ENCODE measurements at places on chromosomes 4 and X. TPM values are rescaled to one million over a fixed set of nuclear protein-coding genes. Genes with fewer than 3 reads are reported as not detected.

TCP11X2 gene
- 2.2 TPM for polyA plus RNA-seq

GRCh38 chr4:78766026-78766425 lies 10.1 kb upstream of the BMP2K start:
- no peak for DNase-seq

SYP gene
- polyA plus RNA-seq = 2.4 TPM

SEPTIN6 gene
- polyA plus RNA-seq = 69.9 TPM

DNA sequence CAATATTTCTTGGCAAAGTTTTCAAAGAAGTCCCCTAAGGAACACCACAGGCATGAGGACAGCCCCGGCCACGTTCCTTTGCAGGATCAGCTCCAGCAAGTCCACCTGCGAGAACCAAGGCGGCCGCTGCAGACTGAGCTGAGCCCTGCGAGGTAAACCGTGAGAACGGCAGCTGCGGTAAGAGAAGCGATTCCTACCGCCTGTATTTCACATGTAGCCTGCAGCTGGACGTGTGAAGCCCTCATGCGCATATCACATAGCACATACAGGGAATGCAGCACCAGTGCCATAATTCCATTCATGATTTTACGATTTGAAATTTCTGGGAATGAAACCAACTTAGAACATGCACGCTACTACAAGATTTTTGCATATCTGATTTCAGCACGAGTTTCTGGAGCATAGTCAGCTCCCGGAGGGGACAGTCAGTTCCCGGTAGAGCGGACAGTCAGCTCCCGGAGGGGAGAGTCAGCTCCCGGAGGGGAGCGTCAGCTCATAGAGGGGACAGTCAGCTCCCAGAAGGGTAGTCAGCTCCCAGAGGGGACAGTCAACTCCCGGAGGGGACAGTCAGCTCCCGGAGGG lies 41.7 kb downstream of the FGFRL1 start:
- DNase-seq = no peak

GRCh38 chr4:20046179-20046578 lies 205.5 kb upstream of the SLIT2 start:
- DNase-seq = no peak

GRCh38 chr4:167183036-167183435 lies 51.3 kb downstream of the SPOCK3 start:
- no peak for DNase-seq

DNA sequence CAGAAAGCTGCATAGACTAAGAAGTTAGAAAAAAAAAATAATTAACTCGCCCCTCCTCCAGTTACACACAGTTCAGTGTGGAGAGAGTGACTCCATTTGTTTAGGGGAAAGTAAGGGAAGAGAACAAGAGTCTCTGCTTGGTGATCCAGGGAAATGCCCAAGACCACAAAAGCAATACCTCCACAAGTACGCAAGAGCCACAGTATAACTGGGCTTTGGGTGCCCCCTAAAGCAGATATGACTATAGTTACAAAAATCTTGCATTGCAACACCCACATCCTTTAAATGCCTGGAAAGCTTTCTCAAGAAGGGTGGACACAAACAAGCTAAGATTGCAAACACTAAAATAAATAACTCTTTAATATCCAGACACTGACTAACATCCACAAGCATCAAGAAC lies 164.2 kb upstream of the NRK start:
- no peak for DNase-seq

HERC5 gene
- 6.0 TPM for polyA plus RNA-seq

GRCh38 chr4:7821245-7822136 lies 118.2 kb downstream of the AFAP1 start:
- DNase-seq = no peak

DNA sequence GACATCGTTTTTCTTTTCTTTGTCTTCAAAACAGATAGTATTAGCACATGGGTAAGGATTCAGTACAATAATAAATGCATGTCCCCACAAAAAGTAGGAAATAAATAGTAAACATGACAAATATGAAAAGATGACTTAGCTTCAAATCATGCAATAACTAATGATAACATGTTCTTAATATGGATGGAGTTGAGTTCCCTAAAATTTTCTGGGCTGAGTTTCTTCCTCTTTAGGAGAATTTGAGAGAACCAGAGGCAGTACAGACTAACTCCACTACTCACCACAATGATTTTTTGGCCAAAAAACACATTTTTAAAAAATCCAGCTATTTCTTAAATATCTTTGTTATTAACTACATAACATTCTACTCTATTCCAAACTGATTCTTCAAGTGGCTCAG lies 432.3 kb upstream of the HS3ST1 start:
- DNase-seq = no peak

DNA sequence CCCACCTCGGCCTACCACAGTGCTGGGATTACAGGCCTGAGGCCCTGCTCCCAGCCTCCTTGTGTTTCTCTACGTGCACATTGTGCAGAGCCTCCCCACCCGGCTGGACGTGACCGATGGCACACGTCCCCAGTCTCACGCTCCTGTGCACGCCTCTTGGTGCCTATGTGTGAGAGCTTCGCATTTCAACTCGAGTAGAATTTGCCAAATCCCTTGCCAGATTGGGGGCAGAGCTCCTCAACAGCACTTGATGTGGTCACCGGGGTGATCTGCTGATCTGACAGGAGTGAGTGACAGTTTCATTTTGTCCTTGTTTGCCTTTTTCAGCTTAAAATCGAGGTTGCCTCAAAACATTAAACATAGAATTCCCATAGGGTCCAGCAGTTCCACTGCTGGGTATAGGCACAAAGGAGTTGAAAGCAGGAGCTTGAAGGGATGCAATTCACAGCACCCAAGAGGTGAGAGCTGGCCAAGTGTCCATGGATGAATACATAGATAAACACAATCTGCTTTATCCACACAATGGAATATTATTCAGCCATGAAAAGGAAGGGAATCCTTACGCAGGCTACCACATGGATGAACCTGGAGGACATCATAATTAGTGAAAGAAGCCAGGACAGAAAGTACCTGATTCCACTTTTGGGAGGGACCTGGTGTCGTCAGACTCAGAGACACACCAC lies 17.6 kb downstream of the TMEM187 start:
- no peak for DNase-seq

DNA sequence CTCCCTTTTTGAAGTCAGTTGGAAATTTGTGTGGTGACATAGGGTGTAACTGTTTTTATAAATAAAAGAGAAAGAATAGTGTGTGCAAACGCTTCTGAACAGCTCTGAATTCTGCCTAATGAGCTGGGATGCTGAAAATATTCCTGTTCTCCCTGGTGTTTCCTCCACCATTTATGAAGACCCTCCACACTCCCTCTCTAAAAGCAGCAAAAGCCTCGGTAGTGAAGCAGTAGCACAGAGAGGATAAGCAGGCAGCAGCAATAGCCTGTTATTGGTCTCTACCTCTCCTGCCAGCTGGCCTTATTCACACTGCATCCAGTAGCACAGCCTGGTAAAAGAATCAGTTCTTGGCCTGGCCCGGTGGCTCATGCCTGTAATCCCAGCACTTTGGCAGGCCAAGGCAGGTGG lies 406.1 kb downstream of the IQCM start:
- no peak for DNase-seq

- no peak for DNase-seq
These were observed 33.2 kb upstream of the PLAC1 start for GRCh38 chrX:134691453-134691852.

GRCh38 chr4:148164557-148164956 lies 277.7 kb downstream of the NR3C2 start:
- peak; percentile 33 for DNase-seq

- DNase-seq = no peak
These were observed 3.0 kb upstream of the NAP1L2 start for GRCh38 chrX:73217621-73218020.
